ENCODE measurements at places on chromosomes 11 and 22.
A peak's percentile ranks its signal among the peaks of the same experiment; 100 is the strongest.

- DNase-seq, result no peak
These were observed 5.6 kb downstream of the CCDC82 start for GRCh38 chr11:96384156-96384555.

DNA sequence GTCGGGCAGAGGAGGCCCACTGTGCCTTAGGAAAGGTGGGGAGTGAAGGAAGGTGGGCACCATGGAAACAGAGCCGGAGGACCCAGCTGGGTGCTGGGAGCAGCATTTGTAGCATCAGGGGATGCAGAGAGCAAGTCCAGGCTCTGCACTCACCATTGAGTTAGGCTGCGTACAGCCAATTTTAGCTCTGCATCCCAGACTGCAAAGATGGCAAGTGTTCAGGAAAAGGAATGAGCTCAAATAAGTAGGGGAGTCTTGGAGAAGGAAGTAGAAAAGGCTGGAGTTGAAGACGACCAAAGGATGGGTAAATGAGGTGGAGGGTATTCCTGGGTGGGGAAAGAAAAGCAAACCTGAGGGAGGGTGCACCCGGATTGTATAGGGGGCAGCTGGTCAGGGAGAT lies 31.6 kb upstream of the ETS1 start:
- no peak for DNase-seq

DNA sequence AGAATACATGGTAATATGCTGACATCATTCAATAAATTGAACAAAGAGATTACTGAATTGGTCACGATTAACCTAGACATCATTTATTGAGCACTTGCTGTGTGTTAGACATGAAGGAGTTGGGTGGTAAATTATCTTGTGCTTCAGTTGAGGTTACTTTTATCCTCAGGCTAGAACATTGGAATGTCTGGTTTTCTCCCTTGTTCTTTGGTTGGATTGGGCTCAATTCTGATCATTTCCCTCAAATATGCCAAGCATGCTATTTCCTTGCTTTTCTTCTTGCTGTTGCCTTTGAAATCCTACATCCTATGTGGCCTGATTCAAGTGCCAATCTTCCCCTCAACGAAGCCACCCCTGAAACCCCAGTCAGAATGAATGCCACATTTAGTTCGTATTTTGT lies 65.8 kb downstream of the DEUP1 start:
- peak; percentile 32 for DNase-seq

- no peak for DNase-seq
These were observed 41.5 kb downstream of the SGSM1 start for GRCh38 chr22:24847490-24847889.

- DNase-seq, result no peak
These were observed 15.4 kb upstream of the GDPD4 start for GRCh38 chr11:77316733-77317342.

All from fibroblast of skin of right biceps (primary cell).